ENCODE measurements at places on chromosomes 11 and 22.

GRCh38 chr11:31442086-31442485 is 67.3 kb downstream of the IMMP1L start:
- DNase-seq = no peak

DNA sequence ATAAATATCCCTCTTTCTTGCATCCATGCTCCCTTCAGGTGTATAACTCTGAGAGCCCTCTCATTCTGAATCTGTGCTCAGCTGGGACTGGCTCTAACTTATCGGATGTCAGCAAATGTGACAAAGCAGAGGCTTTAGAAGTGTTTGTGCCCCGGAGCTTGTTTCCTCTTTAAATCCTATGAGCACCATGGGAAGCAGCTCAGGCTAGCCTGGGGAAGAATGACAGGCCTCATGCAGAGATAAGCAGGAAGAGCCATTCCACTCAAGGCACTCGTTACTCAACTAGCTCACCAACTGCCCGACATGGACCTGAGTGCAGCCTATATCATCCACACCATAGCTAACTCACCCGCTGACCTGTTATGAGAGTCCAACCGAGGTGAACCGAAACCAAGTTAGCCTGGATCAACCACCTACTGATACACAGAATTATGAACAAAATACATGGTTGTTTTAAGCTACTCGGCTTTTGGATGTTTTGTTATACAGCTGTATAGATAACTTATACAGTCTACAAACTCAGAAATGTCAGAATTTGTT is 990.7 kb downstream of the NTM start:
- no peak for DNase-seq

DNA sequence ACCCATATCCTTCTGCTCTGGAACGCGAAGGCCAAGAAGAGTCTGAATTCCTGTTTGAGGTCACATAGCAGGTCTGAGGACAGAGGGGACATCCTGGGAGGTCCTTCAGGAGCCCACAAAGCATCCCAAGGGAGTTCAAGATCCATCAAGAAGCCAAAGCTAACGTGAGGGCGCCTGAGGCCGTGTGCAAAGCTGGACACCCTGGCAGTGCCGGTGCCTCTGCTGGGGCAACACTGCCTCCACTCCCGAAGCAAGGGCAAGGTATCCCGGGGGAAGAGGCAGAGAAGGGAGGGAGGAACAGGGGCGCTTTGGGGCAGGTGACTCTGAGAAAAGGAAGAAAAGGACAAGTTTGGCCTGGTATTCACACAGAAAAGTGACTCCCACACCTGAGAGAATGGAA is 50.3 kb upstream of the CDON start:
- DNase-seq = no peak

DNA sequence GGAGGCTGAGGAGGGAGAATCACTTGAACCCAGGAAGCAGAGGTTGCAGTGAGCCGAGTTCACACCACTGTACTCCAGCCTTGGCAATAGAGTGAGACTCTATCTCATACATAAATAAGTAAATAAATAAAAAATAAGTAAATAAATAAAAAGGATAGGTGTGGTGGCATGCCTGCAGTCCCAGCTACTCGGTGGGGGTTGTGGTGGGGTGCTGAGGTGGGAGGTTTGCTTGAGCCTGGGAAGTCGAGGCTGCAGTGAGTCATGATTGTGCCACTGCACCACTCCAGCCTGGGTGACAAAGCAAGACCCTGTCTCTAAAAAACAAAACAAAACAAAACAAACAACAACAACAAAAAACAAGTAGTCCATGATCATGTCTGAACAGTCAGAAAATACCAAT is 3.1 kb downstream of the LARGE2 start:
- no peak for DNase-seq

GRCh38 chr22:30600921-30601320 is 6.1 kb upstream of the TCN2 start:
- DNase-seq = no peak

DNA sequence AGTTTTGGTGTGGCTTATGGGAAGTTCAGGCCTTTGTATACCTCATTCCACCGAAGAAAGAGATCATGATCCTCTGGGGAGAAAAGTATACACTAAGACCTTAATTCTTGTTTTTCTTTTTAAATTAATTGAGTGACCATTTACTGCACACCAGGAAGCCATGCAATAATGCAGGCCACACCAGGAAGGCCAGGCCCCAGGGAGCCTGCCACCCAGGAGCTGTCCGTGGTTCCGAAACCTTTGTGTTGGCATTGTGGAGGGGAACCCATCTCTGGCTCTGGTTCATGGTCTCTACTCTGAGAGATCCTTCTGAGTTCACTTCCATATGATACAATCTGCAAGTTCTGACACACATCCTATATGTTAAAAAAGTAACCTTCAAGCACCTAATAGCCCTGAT is 291.8 kb downstream of the MIAT start:
- peak; percentile 2 for DNase-seq

DNA sequence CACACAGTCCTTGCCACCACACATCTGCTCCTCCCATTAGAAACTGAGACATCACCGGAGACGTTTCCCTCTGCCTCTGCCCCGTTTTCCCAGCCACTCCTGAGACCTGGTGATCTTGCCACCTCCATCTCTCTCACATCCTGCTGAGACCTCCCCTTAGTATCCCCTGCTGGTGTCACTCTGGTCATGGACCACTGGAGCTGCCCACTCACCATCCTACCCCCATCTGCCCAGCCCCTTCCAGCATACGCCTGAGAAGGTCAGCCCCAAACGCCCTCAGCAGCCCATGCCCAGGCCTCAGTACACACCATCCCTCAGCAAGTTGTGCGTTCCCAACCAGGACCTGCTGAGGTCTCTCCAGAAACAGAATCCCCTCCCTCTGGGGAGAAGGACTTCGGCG is 64.3 kb downstream of the SHANK2 start:
- DNase-seq = no peak

GRCh38 chr11:132032555-132032954 is 662.1 kb downstream of the NTM start:
- no peak for DNase-seq

DNA sequence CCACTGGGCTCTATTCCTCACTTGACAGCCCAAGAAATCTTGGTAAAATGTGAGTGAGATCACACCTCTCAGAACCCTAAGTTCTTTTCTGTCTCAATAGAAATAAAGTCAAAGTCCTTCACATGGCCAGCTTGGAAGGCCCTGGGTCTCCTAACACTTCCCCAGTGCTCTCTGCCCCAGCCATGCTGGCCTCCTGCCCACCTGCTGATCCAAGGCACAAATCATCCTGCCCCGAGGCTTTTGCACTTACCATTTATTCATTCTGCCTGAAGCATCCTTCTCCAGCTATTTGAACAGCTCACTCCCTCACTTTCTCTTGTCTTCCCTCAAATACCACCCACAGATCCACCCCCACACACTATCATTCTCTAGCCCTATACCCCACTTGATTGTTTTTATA is 26.4 kb downstream of the ISX start:
- DNase-seq = no peak

DNA sequence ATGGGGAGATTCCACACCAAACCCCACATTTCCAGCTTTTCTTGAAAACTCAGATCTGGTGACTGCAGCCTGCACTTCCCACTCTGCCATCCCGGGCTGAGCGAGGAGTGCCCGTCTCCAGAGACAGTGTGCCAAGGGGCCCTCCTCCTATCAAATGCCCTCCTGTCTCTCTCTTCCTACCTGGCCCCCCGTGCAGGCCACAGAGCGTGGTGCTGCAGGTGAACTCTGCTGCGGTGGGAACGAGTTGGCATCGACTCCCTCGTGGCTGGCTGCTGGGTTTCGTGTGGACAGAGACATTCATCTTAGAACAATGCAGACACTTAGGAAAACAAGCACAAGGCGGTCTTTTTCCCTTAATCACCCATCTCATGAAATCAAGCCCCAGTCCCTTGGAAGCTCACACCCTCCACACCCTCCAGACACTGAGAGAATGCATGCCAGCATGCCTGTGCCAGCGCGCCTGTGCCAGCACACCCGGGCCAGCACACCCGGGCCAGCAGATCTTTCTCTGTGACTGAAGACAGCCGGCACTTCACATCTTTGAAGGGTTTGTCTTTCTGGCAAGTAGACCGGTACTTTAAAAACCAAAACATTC is 65.0 kb downstream of the PARVB start:
- DNase-seq = peak; percentile 55

GRCh38 chr22:37996515-37997246 is 12.3 kb upstream of the SOX10 start:
- DNase-seq = no peak

DNA sequence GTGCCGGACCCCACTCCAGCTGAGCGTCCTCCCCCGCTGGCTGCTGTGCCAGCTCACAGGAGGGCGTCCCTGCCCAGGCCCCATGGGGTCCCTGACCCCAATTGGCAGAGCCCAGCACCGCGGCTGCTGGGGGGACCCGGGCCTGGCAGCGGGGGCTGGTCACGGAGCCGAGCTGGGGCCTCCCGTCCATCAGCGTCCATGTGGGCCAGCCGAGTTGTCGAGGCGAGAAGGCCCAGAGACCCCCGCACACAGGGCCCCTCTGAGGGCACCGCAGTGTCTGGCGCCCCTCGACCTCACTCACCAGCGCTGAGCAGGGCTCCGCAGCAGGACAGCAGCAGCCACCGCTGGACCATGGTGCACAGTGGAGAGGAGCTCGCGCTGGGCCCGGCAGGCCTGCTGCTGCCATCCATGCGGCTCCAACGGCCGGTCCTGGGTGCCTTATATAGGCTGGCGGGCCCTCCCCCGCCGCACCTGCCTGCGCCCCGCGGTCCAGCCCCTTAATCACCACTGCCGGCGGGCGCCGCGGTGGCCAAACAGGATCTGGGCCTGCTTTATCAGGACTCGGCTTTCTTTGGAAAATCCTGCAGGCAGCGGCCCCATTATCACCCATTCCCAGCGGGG is at the start of gene MUC6:
TSS of gene MUC6 (minus strand) at position 416 of the 621 bp plus-strand sequence. CDS start at position 353, 63 bp downstream.
- no peak for DNase-seq

DNA sequence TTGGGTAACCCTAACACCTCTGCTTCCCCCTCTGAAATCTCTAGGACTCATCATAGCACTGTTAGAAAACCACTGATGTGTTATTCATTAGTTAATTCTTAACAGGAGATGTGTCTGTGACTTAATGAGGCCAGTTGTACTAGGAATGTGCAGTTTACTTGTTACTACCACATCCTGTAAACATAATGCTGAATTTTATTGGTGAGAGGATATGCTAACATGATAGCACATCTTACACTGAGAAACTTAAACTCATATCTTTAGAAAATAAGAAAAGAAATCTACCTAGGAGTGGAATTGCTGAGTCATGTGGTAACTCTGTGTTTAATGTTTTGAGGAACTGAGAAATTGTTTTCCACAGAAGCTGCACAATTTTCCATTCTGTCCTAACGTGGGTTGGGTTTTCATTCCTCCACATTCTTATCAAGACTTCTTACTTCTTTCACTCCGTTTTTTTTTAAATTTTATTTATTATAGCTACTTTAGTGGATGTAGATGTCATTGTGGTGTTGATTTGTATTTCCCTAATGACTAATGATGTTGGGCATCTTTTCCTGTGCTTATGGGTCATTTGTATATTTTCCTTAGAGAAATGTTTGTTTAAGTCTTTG is 33.7 kb downstream of the RNF121 start:
- DNase-seq = peak; percentile 56

GRCh38 chr11:122264121-122264520 is 148.1 kb upstream of the BLID start:
- no peak for DNase-seq

- DNase-seq = no peak
These were observed 290.0 kb downstream of the TBC1D22A start for GRCh38 chr22:47052236-47053012.

DNA sequence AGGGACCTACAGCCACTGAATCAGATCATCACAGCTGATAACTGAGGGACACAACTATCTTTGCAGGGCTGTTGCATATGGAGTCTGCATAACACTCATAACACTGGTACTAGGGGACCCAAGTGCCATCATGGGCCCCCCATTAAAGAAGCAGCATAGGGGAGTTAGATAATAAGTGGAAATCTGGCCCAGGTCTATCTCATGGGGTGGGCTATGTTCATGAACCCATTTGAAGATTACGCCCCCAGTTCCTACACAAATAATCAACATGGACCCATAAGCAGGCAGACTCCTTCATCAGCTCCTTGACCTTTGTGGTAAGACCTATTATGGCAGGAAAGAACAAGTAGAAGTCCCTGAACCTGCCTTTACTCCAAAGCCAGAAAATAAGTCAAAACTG is 48.8 kb downstream of the ASCL2 start:
- DNase-seq = no peak

DNA sequence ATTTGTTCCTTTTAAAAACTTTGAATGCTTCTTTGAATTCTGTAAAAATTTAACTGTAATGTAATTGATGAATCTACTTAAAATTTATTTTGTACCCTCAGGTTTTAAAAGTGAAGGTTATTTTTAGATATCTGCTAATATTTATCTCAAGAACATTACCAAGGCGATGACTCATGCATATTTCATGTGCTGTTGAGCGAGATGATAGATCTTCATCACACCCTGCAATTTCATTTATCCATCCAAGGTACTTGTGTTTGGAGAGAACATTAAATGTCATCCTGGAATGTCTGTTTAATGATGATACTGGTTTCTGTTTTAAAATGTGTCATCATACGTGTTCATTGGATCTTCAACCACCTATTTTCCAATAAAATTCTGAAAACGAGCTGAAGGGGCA is 6.7 kb upstream of the OOSP4A start:
- no peak for DNase-seq

GRCh38 chr11:48005831-48006270 is 25.5 kb downstream of the PTPRJ start:
- DNase-seq = no peak

DNA sequence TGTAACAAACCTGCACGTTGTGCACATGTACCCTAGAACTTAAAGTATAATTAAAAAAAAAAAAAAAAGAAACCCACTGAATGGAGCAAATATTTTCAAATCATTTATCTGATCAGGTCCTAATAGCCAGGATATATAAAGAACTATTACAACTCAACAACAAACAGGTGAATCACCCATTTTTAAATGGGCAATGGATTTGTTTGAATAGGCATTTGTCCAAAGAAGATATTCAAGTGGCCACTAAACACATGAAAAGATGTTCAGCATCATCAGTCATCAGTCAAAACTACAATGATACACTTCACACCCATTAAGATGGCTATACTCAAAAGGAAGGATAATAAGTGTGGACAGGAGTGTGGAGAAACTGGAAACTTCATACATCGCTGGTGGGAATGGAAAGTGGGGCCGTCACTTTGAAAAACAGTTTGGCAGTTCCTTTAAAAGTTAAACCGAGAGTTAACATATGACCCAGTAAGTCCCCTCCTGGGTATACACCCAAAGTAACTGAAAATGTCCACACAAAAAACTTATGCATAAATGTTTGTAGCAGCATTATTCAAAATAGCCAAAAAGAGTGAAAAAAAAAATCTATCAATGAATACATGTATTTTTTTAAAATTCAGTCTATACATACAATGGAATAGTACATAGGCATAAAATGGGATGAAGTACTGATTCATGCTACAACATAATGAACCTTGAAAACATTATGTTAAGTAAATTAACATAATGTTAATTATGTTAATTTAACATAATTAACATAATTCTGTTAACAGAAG is 53.1 kb downstream of the ARRB1 start:
- no peak for DNase-seq

All from A172 (cell line).